Activated CD8-positive, alpha-beta T cell treated with anti-CD3 and anti-CD28 coated beads for 36 hours (primary cell): ENCODE measurements at places on chromosomes 16 and 17. TPM values are rescaled to one million over a fixed set of nuclear protein-coding genes. Genes with fewer than 3 reads are reported as not detected.
A peak's percentile ranks its signal among the peaks of the same experiment; 100 is the strongest.

GRAP gene
- total RNA-seq, result 11.9 TPM

SEZ6L2 gene
- 0.13 TPM for total RNA-seq

MYH2 gene
- not detected for total RNA-seq

KIF19 gene
- 0.11 TPM for total RNA-seq

TLCD3B gene
- 3.6 TPM for total RNA-seq

RPL19 gene
- total RNA-seq, result 3,175 TPM

GRCh38 chr17:64063088-64063487, 42.7 kb upstream of the ICAM2 start:
- H3K4me1 ChIP-seq, result peaks cover 74% of the 10 kb centered on the region
- DNase-seq, result peak; percentile 14
- H3K4me3 ChIP-seq, result peak overlapping the region; percentile 32
- H3K27me3 ChIP-seq, result no peaks in the 10 kb centered on the region
- H3K36me3 ChIP-seq, result peaks cover 50% of the 10 kb centered on the region
- H3K27ac ChIP-seq, result peak overlapping the region; percentile 78

- no peak overlapping the region for H3K27ac ChIP-seq
- no peak overlapping the region for H3K4me3 ChIP-seq
- no peaks in the 10 kb centered on the region for H3K4me1 ChIP-seq
- no peaks in the 10 kb centered on the region for H3K36me3 ChIP-seq
Observed at GRCh38 chr17:20172376-20172775, 163.2 kb downstream of the SPECC1 start.

DNA sequence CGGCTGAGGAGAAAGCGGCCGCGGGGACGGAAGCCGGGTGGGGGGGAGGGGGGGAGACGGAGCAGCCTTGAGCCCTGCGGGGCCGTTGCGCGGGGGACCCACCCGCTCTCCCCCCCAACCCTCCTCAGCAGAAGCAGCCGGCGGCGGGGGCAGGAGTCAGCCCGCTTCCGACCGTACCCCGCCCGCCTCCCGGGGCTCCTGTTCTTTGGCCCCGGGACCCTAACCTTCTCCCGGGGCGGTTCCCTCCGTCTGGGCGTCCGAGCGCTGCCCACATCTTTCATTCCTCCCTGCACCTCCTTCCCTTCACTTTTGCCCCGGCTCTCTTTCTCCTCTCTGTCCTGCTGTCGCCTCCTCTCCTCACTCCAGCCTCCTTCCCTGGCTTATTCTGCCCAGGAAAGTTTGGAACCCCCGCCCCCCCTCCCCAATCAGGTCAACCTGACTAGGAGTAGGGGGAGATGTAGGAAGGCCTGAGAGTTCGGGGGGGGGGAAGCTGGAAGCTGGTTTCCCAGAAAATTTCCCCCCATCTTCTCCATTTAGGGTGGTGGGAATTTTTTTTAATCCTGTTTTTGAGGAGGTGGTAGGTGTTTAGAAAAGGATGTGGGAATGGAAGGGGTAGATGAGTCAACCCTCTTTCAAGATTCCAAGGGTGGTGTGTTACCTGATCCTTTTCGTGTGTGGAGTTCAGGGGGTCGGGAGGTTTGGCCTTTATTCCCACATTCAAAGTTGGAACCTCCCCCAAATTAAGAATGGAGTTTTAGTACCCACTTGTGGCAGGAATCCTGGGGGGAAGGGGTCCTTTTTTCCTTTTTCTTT, 427 bp upstream of the NLK start:
- H3K27ac ChIP-seq, result peak overlapping the region; percentile 74
- H3K4me1 ChIP-seq, result peaks cover 58% of the 10 kb centered on the region

DNA sequence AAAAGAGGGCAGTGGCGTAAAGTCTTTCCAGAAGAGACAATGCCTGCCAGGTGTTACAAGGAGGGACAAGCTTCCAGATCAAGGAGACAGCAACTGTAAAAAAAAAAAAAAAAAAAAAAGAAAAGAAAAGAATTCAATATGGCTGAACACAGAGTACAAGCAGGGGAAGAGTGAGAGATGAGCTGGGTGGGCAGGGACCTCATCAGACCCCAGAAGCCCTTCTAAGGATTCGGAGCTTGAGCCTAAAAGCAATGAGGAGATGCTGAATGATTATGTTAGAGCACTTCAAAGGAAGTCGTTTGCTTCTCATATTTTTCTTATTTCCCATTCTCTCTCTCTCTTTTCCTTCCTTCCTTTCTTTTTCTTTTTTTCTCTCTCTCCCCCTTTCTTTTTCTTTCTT, 103.0 kb downstream of the YPEL2 start:
- no peak for DNase-seq
- H3K4me3 ChIP-seq, result no peak overlapping the region
- H3K4me1 ChIP-seq, result peaks cover 35% of the 10 kb centered on the region
- no peak overlapping the region for H3K27ac ChIP-seq
- H3K27me3 ChIP-seq, result no peaks in the 10 kb centered on the region

DNA sequence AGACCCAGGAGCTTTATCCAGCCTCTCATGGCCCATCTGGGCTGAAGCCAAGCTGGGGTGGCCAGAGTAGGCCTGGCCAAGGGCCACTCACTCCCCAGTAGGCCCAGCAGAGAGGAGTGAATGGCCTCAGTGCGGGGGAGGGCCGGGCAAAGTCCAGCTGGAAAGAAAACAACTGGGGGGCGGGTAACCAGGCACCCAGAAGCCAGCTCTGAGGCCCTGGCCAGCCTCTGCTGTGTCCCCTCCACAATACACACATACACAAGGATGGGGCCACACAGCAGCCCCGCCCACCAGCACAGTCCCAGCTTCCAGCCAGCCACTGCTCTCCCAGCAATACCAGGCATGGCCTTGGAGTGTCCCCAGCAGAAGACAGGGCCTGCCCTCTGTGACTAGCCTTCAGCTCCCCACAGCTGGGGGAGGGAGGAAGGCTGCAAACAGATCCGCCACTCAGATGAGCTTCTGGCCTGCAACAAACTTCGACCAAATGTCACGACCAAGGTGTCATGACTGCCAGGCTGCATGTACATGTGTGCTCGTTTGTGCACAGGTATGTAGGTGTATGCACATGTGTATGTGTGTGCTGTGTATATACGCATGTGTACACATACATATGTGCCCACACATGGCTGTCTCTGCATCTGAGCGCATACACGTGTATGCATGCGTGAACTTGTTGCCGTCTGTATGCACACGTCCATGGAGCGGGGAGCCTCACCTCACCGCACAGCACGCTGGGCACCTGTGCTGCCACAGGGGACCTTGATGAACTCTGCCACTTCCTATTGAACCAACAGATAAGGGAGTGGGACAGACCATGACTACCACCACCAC, 5.0 kb downstream of the CARHSP1 start:
- peaks cover 23% of the 10 kb centered on the region for H3K36me3 ChIP-seq
- no peak for DNase-seq

DNA sequence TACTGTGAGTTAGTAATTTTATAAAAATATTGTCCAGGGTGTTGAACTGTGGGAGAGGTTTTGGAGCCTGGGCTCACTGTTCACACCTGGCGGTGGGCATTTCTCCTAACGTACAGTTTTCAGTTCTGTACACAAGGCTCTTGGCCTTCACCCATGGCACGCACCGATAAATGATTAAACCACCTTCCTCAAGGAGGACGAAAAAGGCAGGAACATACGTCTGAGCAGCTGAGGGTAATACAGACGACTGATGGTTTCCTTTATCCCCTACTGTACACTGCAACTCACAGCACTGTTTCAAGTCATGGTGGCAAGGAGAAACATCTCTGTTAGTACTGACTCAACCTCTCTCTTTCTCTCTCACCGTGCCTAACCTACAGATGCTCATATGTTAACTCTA, 1.4 kb upstream of the ST6GALNAC1 start:
- no peaks in the 10 kb centered on the region for H3K27me3 ChIP-seq
- DNase-seq, result no peak
- peaks cover 1% of the 10 kb centered on the region for H3K36me3 ChIP-seq
- no peak overlapping the region for H3K27ac ChIP-seq

DNA sequence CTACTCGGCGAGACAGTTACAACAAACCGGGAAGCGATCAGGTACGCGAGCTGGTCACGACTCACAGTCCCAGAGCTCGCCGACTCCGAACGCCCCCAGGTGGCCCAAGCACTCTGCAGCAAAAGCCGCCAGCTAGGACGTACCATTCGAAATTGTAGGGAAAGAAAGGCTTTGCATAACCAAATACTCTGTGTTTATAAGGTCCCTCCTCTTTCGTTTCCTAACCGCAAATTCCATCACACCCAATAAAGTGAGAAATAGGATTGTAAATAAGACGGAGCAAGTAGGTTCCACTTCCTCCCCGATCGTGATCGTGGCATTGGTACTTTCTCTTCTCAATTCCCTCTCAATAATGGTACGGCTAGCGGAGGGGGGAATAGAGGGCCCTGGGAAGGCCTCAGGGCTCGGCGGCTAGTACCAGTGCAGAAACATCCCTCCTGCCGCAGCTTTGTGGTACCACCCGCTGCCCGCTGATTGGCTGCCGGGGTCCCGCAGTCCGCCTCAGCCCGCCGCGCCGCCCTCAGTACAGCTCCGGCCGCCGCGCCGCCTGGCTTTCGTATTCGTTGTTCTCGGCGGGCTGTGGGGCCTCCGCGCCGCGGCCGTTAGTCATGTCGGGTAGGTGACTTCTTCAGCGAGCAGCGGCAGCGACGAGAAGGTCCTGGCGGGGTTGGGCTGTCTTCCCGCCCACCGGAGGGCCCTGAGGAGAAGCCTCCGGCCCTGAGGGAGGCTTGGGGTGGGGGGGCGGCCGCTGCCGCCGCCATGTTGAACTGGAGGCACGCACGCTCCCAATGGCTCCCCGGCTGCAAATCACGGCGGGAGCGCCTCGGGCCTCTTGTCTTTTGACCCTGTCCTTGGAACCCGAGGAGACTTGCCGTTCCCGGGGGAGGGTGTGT, at the start of gene TAF15:
Gene TAF15, plus strand, starts transcription at position 523 of the 893 bp plus-strand sequence. Its CDS starts 86 bp downstream, at position 609.
- H3K4me1 ChIP-seq, result peaks cover 61% of the 10 kb centered on the region
- no peaks in the 10 kb centered on the region for H3K27me3 ChIP-seq
- DNase-seq, result peak; percentile 97
- peak within 1 kb of the TSS; percentile 100 for H3K27ac ChIP-seq
- peak within 1 kb of the TSS; percentile 89 for H3K4me3 ChIP-seq
- peaks cover 34% of the 10 kb centered on the region for H3K36me3 ChIP-seq

DNA sequence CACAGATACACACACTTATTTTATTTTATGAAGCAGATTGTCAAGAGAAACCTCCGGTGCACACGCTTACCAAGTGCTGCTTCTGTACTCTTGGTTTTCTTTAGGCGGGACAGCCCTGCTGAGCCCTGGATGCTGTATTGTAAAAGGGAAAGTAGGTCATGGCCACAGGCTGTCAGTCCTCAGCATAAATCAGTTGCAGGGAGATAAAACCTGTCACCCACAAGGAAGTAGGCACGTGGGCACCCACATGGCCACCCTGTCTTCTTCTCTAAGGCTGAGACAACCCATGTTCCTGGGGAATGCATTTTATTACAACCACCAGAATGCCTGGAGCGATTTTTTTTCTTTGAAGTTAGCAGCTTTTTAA, 59.3 kb downstream of the ASIC2 start:
- H3K36me3 ChIP-seq, result no peaks in the 10 kb centered on the region
- peak; percentile 5 for DNase-seq

GRCh38 chr17:73093286-73093685, 798 bp upstream of the SLC39A11 start:
- DNase-seq, result no peak
- no peak overlapping the region for H3K27ac ChIP-seq
- peak overlapping the region; percentile 95 for H3K4me3 ChIP-seq
- H3K27me3 ChIP-seq, result no peaks in the 10 kb centered on the region
- H3K4me1 ChIP-seq, result peaks cover 20% of the 10 kb centered on the region

GRCh38 chr17:364766-365165, 12.2 kb upstream of the RPH3AL start:
- no peak for DNase-seq
- no peak overlapping the region for H3K27ac ChIP-seq
- H3K4me1 ChIP-seq, result peaks cover 9% of the 10 kb centered on the region
- peaks cover 2% of the 10 kb centered on the region for H3K36me3 ChIP-seq
- H3K27me3 ChIP-seq, result no peaks in the 10 kb centered on the region

DNA sequence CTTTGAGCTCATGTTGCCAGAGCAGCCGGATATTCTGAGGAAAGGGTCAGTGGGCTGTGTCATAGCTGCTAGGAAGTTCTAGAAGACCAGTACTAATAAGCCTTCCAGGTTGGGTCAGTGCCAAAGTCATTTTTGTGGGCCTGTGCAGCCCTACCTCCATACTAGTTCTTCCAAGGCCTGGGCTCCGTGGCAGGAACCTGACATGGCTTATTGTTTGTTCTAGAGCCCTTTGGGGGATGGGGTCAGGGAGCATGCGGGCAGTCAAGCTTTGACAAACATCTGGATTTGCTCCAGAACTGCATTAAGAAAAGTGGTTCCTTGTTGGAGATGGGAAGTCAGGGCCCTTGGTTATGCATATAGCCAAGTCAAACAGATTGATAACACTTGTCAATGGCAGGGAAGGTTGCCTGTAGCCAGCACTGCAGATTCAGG, 7.6 kb downstream of the ALKBH5 start:
- no peak for DNase-seq
- peaks cover 73% of the 10 kb centered on the region for H3K4me1 ChIP-seq
- no peak overlapping the region for H3K4me3 ChIP-seq
- peaks cover 63% of the 10 kb centered on the region for H3K36me3 ChIP-seq
- no peak overlapping the region for H3K27ac ChIP-seq
- no peaks in the 10 kb centered on the region for H3K27me3 ChIP-seq

DNA sequence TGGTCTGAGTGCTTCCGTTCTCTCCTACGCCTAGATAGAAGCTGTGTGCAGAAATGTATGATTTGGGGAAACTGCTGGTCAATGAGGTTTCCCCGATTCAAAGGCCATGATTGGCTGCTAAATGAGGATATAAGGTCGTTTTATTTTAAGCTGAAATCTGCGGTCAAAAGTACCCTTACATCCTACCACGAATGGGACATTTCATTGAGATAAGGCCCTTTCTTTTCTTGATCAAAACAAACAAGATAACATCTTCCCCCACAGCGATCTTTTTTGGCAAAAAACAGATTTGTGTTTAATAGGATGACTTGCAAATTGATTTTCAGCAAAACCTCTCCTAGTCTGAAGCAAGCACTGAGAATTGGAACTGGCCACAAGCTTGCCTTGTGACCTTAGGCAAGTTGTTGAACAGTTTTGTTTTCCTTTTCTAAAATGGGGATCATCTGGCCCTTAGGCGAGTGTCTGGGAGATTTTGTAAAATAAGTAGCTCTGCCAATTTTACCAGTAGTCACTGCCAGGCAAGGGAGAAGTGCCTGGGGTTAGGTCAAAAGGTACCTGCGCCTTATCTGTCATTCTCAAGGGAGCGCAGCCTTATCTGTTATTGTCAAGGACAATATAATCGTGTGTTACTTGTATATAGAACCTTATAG, 635 bp downstream of the SCPEP1 start:
- peak overlapping the region; percentile 83 for H3K4me3 ChIP-seq
- H3K4me1 ChIP-seq, result peaks cover 18% of the 10 kb centered on the region
- H3K27ac ChIP-seq, result peak overlapping the region; percentile 84
- peak; percentile 31 for DNase-seq

- DNase-seq, result no peak
- H3K27me3 ChIP-seq, result no peaks in the 10 kb centered on the region
- H3K27ac ChIP-seq, result no peak overlapping the region
- peaks cover 5% of the 10 kb centered on the region for H3K36me3 ChIP-seq
- no peak overlapping the region for H3K4me3 ChIP-seq
Observed at GRCh38 chr17:65984299-65984698, 207.6 kb downstream of the CEP112 start.

- no peak for DNase-seq
- peaks cover 7% of the 10 kb centered on the region for H3K4me1 ChIP-seq
- H3K27me3 ChIP-seq, result no peaks in the 10 kb centered on the region
- H3K36me3 ChIP-seq, result peaks cover 31% of the 10 kb centered on the region
Observed at GRCh38 chr16:8832717-8833105, 35.1 kb downstream of the PMM2 start.

GRCh38 chr17:57946798-57947358, 8.3 kb downstream of the CUEDC1 start:
- H3K36me3 ChIP-seq, result no peaks in the 10 kb centered on the region
- H3K27me3 ChIP-seq, result peaks cover 16% of the 10 kb centered on the region
- peak overlapping the region; percentile 42 for H3K4me3 ChIP-seq
- peaks cover 32% of the 10 kb centered on the region for H3K4me1 ChIP-seq

GRCh38 chr16:30654856-30655255, 3.4 kb upstream of the FBRS start:
- DNase-seq, result no peak
- peaks cover 38% of the 10 kb centered on the region for H3K4me1 ChIP-seq
- no peak overlapping the region for H3K4me3 ChIP-seq
- H3K27ac ChIP-seq, result peak overlapping the region; percentile 22
- H3K36me3 ChIP-seq, result peaks cover 42% of the 10 kb centered on the region
